Foreskin keratinocyte (primary cell): ENCODE measurements at places on chromosomes 4 and X.

- DNase-seq, result no peak
Measured at GRCh38 chrX:47828984-47829383, 7.7 kb upstream of the ZNF81 start.

GRCh38 chr4:124183926-124184325, 528.6 kb downstream of the ANKRD50 start:
- no peak for DNase-seq

DNA sequence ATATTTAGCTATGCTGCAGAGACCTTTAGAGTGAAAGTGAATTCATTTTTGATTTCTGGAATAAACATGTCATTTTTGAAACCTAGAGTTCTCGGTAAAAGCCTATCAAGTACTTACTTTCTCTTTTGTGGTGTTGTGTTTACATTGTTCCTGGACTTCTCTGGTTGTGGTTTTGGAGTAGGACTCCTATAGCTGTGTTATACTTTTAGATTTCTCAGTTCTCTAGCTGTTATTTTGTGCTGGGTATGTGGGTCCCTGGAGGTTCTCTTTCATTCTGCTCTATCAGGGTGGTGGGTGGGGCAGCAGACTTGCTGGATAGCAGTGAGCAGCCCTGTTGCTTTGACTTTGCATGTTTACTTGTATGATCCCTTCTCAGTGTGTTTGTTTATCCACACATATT, 25.6 kb upstream of the MSMO1 start:
- DNase-seq, result no peak

DNA sequence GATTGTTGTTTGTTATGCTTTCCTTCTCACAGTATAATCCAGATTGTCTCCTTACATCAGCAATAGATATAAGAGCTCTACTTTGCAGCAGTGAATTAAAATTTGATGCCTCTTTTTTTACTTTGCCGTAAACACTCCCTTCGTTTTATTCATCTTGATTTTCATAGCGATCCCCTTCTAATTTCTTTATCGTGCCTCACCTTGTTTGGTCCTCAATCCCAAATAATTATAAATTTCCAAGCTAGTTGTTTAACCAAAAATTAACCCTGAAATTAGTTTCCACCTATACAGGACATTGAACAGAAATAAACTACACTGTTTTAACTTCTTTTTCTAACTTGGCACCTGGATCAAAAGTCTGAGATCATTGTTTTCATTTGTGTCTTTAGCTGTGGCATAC, 35.1 kb upstream of the GRID2 start:
- DNase-seq, result no peak

DNA sequence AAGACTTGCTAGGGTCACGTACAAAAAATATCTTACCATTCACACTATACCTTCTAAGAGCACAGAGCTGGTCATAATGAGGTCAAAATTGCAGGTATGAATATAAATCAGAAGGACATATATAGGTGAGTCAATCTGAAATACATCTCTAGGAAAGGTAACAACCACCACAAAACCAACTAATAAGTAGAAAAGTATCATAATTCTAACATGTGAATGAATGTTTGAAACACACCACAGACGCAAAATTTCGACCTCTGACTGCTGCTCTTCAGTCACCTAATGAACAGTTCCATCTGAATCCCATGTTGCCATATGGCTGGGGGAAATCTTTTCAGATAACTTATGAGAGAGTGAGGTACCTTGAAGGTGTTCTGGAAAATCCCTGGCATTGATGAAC, 22.1 kb downstream of the STAP1 start:
- no peak for DNase-seq

DNA sequence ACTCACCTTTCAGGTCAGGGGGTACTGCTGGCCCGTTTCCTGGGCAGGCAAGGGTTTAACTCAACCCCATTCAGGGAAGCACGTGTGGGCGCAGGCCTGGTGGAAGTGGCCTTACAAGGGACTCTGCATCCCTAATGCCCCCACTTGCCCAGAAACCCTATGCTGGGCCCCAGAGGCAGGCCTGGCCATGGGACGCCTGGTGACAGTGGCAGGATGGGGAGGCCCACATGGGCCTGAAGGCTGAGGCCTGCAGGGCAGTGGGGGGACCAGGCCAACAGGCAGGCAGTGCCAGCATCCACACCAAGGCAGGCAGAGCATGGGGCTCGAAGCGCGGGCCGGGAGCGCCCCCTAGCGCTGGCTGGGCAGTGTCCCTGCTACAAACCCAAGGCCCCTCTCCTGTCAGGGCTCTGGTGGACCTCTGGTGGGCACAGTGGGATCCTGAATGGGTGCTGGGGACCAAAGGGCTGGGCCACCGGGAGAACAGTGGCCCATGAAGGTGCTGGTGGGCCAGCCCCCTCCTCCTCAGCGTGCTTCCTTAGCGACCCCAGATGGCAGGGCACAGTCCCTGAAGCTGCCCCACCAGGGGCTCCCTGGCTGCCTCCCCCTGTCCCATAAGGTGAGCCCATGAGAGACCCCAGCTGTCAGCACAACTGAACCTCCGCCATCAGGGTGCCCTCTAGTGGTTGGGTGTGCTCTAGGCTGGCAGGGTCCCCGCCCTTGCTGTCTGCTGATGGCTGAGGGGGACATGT, 16.8 kb downstream of the FGFR3 start:
- peak; percentile 54 for DNase-seq

- DNase-seq, result peak; percentile 11
Measured at GRCh38 chrX:123138473-123138872, 45.6 kb upstream of the GRIA3 start.

DNA sequence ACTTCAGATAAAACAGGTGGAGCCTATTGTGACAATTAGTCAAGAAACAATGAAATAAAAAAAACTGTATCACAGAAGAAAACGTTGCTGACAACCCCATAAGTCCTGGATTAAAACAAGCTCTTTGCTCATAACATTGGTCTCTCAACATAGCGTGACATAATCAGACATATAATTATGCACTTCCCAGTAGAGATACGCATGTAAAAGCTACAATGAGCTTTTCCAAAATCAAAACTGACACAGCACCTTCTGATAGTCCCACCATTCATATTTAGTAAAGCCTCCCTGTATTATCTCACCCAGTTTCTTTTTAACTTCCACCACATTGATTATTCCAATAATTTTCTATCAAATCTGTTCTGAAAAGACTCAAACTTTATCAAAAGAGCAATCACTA, 372.1 kb upstream of the SMIM31 start:
- no peak for DNase-seq

DNA sequence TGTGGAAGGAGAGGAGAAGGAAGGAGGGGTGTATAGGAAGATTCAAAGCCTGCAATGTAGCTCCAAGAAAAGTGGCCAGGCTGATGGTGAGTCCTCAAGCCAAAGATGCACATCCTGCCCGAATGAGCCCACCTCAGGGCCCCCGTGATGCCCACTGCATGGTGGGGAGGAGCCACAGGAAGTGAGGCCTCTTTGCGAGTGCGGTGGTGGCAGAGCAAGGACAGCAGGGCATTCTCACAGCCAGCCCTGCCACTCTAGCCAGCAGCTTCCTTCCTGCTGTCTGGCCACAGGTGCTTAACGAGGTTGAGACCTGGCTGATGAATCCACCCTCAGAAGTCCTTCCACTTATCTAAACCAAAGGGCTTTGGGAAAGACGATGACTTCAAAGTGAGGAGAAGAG, 55.8 kb downstream of the BCOR start:
- DNase-seq, result no peak

- no peak for DNase-seq
Measured at GRCh38 chr4:3037957-3038461, 36.3 kb downstream of the HTT-AS start.

DNA sequence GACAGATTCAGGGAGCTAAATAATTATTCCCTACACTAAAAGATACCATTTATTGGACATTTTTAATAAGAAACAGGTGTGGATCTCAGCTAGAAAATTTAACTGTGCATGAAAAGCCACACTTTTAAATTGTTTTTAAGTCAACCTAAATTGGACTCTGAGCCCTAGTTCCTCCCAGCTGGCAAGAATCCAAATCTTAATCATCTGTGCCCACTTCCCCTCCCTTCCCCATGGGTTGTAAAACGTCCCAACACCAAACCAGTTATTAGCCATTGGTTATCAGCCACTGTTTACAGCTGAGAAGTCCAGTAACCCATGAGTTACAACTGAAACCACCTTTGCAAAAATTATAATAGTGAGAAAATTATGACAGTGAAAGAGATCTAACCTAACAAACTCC, 125.6 kb upstream of the S100G start:
- DNase-seq, result no peak

DNA sequence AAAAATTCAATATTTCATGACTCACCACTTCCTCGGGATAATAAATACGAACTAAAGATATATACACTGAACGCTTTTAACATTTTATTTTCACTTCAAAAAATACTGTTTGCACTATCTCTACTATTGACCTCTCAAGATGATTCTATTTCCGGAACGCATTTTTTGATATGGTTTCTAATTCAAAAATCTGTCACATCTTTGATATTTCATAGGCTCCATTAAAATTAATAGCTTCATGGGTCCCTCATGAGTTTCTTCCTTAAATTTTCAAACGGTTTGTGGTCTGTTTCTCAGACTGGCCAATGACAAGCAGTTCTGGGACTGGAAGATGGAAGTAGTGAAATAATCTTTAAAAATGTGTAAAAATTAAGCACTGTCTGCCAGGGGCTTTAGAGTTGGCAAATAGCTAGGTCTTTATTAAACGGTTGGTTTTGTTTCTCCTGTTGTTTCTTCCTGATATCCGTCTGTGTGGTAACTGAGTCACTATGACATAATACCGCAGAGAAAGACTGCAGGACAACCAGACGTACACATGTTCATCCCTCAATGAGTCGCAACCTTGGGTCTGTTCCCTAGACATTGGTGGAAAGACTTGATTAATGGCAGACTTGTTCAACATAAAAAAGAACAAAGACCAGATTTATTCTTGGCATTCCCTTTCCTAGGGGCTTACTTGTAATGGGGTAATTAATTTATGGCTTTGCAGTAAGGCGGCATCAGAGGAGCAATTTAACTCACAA, 133.8 kb downstream of the PALLD start:
- DNase-seq, result peak; percentile 81

DNA sequence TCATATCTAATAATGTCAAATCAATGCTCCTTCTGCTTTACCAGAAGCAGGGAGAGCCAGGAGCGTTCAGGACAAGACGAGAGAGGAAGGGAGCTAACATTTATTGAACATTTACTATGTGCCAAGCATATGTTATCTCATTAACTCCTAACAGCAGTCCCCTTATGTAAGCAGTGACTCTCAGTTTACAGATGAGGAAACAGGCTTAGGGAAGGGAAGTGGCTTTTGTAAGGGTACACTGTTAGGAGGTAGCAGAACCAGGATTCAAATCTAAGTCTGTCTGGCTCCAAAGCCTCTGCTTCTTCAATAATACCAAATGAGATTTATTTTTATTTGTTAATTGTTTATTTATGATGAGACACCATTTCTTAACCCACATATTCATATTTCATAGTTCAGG, 2.6 kb upstream of the STARD8 start:
- no peak for DNase-seq

DNA sequence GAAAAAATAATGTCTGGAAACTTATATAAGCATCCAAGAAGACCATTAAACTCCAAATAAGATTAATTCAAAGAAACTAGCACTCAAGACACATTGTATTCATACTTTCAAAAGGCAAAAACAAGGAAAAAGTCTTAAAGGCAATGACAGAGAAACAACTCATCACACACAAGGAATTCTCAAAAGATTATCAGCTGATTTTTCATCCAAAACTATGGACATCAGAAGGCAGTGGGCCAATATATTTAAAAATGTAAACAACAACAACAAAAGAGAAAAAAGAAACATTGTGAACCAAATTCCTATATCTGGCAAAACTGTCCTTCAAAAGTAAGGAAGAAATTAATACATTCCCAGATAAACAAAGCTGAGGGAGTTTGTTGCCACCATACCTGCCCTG, 711.4 kb upstream of the GALNTL6 start:
- DNase-seq, result no peak

- no peak for DNase-seq
Measured at GRCh38 chr4:118843237-118843636, 7.3 kb upstream of the SEC24D start.

GRCh38 chr4:71749008-71749594, 34.8 kb downstream of the GC start:
- DNase-seq, result no peak

- DNase-seq, result no peak
Measured at GRCh38 chrX:152900937-152901445, 3.1 kb downstream of the ZNF185 start.

- DNase-seq, result peak; percentile 19
Measured at GRCh38 chr4:63717384-63717783, 691.9 kb downstream of the TECRL start.

GRCh38 chr4:61995717-61996340, 795.7 kb downstream of the ADGRL3 start:
- no peak for DNase-seq

DNA sequence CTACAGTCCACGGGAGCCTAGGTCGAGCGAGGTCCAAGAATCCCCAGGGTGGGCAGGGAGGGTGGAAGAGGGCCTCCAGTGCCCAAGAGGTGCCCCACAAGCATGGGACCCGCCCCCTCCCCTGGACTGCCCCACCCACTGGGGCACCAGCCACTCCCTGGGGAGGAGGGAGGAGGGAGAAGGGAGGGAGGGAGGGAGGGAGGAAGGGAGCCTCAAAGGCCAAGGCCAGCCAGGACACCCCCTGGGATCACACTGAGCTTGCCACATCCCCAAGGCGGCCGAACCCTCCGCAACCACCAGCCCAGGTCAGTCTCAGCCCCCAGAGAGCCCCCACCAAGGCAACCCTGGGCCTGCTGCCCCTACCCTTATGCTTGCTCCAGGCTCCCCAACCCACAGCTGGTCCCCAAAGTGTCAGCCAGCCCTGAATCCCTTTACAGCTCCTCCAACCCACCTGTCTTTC, at the start of gene GATA1:
TSS of gene GATA1 (plus strand) at position 250 of the 460 bp plus-strand sequence. CDS start 4,520 bp downstream, outside the sequence.
- no peak for DNase-seq

- DNase-seq, result no peak
Measured at GRCh38 chrX:122906726-122907125, 277.4 kb upstream of the GRIA3 start.

DNA sequence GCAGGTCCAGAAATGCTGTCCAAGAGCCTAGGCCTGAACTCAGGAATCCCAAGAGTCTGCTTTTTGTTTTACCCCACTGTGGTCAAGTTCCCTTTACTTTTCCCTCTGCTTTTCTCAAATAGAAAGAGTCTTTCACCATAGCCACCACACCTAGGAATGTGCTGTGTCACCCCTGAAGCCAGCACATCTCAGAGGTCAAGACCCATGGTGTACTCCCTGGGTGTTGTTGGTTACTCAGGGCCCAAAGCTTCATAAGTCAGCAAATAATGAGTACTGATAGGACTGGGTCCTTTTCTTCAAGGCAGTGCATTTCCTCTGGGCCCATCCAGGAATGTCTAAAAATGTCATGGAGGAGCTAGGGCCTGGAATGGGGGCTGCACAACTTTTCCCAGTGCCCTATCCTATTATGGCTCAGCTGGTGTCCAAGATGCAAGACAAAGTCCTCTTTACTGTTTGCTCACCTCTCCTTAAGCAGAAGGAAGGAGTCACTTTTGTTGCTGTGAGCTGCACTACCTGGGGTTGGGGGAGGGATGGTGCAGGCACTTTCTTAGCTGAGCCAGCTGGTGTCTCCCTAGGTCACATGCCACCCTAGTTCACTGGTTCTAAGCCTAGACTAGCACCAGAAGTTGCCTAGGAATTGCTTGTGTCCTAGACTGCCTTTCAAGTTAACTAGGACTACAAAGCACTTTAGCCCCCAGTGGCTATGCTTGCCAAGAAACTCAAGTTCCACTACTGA, 62.4 kb upstream of the RXFP1 start:
- peak; percentile 76 for DNase-seq
